ENCODE measurements at places on chromosomes 12 and 14. TPM values are rescaled to one million over a fixed set of nuclear protein-coding genes. Genes with fewer than 3 reads are reported as not detected.

Gene OR11H6
- not detected for total RNA-seq

Gene ANKS1B
- 5.6 TPM for total RNA-seq

Gene PLEK2
- 12.0 TPM for total RNA-seq

Gene TAS2R42
- total RNA-seq = not detected

Gene PZP
- total RNA-seq = not detected

Gene EMC9
- total RNA-seq = 12.8 TPM

Gene RNASE4
- 18.5 TPM for total RNA-seq

Gene KLHDC1
- total RNA-seq = 0.26 TPM

Gene TTC9
- total RNA-seq = 4.8 TPM

Gene SYNE3
- total RNA-seq = 1.3 TPM

Gene CRADD
- total RNA-seq = 15.4 TPM

Gene IFNG-AS1
- total RNA-seq = not detected

Gene CCDC177
- total RNA-seq = not detected
